Aorta (tissue), 5 donors: ENCODE measurements at places on chromosomes 6 and 20.

GRCh38 chr6:11353921-11354389, 121.5 kb upstream of the NEDD9 start:
- DNase-seq: peak; percentile 79

GRCh38 chr6:41727705-41728072, 7.7 kb downstream of the TFEB start:
- DNase-seq: no peak

DNA sequence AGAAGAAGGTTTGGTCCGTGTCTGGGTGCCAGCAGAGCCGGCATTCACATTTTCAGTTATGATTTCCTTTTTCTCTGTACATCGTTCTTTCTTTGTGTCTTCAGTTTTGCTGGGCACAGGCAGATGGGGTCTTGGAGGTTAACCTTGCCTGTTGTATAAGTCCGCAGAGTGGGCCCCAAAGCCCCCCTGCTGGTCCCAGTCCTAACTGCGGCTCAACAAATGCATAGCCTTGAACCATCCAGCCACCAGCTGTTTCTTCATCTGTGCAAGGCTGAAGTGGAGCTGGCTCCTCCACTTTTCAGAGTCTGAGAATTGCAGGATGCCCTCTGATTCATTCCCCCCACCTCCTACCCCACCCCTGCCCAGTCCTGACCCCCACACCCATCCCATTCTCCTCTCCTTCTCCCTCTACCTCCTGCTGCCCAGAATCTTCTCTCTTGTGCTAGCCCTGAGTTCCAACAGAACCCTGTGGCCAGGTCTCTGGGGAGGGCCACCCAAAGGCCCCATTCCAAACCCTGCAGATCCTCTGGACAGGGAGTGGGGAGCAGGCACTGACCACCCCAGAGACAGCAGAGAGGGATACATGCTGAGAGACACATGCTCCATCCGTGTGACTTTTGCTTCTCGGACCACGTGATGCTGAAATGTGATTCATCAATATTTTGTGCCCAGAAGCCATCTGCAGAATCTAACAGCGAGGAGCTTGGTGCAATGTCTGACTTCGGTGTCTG, 386.5 kb upstream of the SULF2 start:
- DNase-seq: no peak

GRCh38 chr20:4086771-4087687, 71.7 kb upstream of the RNF24 start:
- no peak for DNase-seq

GRCh38 chr6:122869437-122870024, 80.5 kb downstream of the SMPDL3A start:
- DNase-seq: no peak

DNA sequence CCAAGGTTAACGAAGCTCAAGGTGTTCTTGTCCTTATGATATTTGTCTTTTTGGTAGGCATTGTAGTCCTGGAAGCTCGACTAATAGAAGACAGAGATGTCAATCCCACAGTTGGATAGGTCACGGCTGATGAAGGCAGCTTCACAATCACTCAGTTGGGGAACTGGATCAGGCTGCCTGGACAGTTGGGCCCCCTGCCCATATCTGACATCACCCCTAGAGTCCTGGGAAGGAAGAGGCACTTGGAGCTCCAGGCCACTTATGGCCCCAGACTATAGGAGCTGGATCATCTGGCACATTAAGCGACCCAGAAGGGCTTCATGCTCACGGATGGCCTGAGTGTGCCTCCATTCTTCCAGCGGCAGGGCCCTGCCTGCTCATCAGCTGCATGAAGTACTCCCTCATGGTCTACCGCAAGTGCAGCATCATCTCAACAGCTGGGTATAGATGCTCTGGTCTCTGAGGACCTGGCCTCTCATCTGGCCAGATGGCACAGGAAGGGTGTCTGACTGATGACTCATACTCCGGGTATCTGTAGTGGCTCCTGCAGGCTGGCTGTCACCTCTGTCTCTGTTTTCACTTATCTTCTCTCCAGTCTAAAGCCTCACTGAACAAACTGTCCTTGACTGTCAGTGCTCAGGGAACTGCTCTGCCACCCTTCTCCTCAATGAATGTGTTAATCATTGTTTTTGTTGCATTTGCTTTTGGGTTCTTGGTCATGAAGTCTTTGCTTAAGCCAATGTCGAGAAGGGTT, 29.2 kb upstream of the SSR1 start:
- DNase-seq: no peak

- DNase-seq: no peak
Measured at GRCh38 chr20:53223626-53224172, 251.5 kb downstream of the TSHZ2 start.

DNA sequence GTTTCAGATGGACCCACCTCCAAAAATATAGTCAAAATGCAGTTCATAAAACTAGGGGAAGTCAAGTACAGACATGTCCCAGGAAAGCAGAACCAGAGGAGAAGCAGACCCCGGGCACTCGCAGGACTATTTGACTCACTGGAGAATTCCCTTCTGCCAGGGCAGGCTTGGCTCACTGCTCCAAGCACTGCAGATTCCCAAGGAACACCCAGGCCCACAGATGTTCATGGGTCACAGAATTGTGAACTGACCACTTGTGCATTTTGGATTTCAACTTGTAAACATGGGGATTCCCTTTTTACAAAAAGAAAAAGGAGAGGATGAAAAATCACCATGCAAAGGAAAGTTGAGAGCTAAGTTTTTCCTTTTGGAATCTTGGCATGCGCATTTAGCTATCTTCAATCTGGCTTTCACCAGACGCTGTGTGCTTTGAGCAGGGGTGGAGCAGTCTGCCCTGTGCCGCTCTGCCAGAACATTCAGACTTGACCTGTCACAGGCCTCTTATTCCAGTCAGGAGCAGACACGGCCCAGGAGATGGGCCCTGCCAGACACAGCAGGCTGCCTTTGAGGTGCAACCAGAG, 237.5 kb upstream of the TAB2 start:
- DNase-seq: peak; percentile 78

DNA sequence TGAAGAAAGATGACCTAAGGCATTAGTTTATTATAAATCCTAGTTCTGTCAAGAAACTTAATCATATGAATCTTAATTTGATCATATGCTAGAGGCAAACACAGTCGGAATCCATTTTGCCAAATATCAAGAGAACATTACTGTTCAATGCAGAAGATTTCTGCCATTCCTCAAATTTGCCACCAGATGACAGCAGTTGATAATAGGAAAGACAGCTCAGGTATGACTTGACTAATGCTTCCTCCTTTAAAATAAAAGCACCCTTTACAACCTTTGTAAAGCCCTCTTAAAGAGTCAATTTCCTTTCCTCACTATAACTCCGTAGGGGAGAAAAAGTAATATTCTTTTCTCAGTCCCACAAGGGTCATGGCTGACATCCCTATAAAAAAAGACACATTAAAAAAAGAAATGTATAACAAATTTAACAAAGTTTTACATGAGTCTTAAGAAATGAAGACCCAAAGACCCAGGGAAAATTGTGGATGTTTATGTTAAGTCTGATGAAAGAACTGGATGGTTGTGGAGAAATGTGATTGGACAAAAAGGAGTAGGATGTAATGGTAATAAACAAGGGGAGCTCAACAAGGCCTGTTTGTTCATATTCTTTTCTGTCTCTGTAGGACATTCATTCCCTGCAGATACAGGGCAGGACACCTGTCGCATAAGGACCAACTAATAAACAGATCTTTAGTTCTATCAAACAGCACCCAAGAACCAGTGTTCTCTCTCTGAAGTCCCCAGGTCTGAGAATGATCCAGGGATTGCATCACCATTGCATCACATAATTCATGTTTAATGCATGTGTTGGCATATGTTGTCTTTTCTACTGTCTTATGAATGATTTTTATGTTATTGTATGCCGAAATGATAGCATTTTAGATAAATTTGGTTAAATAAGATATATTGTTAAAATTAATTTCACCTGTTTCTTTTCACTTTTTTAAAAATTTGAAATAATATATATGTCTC, 23.0 kb upstream of the IL17A start:
- no peak for DNase-seq

DNA sequence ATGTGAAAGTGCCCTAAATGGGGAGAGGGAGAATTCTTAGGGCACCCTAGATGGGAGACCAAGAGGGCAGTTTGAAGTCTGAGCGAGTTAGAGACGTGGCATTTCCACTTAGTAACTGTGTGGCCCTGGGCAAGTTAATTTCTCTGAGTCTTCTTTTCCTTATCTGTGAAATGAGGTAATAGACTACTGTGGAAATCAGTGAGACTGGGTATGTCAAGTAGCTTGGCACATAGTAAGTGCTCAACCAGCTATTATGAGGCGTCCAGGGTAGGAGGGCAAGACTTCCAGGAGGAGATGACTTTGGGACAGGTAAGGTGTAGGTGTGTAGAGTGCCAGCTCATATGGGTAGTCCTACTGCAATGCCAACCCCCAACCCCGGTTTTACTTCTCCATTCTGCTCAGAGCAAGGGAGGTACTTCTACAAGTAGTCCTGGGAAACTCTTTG, 770 bp downstream of the KIF3B start:
- DNase-seq: no peak

DNA sequence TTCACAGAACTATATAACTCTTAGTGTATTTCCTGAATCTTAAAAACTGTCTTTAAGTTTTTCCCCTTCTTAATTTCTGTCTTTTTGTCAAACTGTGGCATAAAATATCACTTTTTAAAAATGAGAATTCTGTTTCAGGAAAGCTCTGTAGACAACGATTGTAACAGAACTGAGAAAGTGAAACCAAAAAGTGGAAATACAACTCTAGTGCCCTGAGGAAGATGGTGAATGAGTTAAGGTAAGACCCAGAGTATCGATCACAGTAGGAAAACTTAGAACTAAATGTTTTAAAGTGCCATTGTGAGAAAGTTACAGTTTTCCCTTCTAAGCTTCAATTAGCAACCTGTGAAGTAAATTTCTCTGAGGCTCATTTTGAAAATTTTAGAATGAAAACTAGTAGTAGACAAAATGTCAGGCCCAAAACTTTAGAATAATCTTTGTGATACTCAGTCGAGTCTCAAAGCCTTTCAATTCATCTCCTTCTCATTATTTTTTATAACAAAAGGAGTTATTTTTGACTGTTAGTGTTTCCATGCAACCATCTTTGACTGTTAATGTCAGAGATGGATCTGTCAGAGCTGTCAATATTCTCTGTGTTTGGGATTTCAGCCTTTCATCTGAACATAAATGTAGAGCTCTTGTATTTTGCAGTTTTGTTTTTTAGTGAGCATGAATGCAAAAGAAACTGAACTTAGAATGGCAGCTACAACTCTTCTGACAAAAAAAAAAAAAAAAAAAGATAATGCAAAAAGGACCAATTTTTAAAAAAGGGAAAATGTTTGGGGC, 19.0 kb upstream of the TRDN start:
- no peak for DNase-seq
